GM06990 (cell line): ENCODE measurements at places on chromosomes 7 and 10.
A peak's percentile ranks its signal among the peaks of the same experiment; 100 is the strongest.

DNA sequence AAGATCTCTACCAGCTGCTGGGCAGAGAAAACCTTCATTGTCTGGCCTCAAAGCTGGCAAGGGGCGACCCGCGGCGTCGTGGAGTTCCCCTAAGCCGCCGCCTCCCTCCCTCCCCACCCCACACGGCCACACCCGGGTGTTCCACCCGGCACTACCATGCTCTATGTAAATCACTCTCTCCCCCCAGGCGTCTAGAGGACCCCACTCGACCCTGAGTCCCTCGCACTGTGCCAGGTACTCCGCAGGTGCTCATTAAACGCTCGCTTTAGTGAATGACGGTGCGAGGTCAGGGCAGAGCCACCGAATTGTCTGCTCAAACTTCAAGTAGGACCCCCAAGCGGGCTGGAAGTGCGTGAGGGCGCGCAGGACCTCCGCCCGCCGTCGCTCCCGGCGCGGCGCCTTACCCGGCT lies 628 bp downstream of the PARP12 start:
- DNase-seq, result peak; percentile 64

DNA sequence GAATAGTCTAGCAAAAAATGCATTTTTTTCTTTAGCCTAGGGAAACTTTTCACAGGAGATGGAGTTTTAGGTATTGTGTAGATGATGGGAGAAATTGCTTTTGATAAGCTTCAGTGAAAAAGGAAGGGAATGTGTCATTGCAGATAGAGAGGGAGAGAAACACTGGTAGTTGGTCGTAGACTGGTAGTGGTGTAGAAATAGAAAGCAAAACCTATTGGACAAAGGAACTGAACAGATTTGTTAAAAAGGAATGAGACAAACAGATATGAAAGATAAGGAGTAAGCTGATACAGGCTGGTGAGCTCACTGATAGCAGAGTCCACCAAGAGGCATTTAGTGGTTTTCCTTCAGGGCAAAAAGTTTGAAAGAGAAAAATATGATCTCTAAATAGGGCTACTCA lies 94.3 kb downstream of the ZEB1 start:
- DNase-seq, result no peak

GRCh38 chr7:17706275-17706674 lies 234.0 kb downstream of the SNX13 start:
- DNase-seq, result no peak

GRCh38 chr10:15168291-15168785 lies at the start of gene NMT2:
Gene NMT2 (minus strand): TSS chr10:15168693. CDS start chr10:15168612, 81 bp downstream.
- peak; percentile 87 for DNase-seq

DNA sequence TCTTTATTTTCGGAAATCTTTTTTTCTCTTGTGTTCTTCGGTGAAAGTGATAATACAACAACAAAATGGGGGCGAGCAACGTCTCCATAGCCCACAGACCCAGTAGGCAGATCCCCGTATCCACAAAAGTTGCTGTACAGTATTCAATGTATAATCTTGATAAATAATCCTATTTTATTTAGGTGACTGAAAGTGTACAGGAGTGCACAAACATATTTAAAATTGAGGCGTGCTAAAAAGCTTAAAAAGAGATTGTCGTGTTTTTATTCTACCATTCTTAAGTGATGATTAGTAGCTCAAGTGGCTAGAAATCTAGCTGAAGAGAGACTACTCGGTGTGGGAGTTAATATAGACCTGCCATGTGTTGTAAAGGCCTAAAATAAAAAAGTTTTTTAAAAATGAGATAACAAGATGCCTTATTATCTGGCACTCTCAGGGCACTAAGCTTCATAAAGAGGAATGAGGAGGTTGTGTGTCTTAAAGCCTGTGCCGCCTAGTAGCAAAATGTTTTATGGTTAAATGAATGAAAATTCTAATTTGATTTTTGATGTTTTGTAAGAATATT lies 1.6 kb downstream of the CAPZA2 start:
- DNase-seq, result no peak

GRCh38 chr10:70494536-70494935 lies 16.0 kb downstream of the PALD1 start:
- no peak for DNase-seq

DNA sequence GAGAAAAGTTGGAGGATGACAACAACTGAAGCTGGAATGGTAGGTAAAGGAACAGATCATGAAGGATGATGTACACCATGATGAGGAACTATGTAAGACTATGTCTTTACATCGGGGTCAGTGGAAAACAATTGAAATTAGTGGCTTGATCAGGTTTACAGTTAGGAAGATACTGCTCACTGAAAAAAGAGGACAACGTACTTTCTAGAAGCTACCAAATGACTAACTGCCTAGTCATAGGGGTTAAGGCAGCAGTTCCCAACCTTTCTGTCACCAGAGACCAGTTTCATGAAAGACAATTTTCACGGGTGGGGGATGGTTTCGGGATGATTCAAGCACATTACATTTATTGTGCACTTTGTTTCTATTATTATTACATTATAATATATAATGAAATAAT lies 91.6 kb upstream of the ANKRD1 start:
- no peak for DNase-seq

DNA sequence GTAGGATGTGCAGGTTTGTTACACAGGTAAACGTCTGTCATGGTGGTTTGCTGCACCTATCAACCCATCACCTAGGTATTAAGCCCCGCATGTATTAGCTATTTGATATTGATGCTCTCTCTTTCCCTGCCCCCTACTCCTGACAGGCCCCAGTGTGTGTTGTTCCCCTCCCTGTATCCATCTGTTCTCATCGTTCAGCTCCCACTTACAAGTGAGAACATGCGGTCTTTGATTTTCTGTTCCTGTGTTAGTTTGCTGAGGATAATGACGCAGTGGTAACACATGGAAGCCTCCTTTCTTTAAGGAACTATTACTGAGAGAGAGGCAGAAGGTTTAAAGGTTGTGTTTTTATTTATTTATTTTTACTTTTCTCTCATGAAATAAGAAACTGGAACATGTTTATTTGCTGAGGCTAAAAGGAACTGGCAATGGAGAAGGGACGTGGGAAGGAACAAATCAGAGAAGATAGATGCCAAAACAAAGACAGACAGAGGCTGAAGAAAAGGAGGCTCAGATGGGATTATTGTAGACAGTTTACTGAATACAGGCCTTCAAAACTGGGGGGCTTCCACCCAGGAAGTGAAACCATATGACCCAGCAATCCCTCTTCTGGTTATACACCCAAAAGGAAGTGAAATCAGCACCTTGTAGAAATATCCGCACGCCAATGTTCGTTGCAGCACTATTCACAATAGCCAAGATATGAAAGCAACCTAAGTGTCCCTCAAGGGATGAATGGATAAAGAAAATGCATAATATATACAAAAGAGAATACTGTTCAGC lies 556.3 kb downstream of the GRM8 start:
- DNase-seq, result no peak

DNA sequence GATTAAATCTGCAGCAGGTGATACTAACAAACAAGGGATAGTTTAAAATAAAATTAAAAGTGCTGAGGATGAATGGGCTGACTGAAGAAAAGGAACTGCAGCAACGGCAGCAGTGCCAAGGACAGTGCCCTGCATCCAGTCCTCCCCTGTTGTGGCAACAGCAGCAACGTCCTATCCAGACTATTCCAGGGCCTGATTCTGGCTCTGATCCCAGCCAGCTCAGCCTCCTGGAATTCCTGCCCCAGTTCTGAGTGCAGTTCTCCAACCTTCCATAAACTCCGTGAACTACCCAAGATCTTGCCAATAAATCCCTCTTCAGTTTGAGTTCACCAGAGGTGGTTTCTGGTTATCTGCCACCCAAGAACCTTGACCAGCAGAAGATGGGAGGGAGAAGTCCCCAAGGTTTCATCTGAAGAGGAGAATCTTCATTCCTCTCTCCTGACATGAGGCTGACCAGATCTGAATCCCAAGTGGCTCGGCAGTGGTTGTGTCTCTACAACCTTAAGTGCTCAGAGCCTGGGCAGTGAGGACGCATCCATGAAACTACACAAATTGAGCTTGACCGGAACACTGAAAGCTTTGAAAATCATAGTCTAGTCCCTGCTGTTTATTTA lies 115.8 kb downstream of the SORBS1 start:
- no peak for DNase-seq

- no peak for DNase-seq
Measured at GRCh38 chr7:6167587-6168476, 104.6 kb downstream of the CYTH3 start.

DNA sequence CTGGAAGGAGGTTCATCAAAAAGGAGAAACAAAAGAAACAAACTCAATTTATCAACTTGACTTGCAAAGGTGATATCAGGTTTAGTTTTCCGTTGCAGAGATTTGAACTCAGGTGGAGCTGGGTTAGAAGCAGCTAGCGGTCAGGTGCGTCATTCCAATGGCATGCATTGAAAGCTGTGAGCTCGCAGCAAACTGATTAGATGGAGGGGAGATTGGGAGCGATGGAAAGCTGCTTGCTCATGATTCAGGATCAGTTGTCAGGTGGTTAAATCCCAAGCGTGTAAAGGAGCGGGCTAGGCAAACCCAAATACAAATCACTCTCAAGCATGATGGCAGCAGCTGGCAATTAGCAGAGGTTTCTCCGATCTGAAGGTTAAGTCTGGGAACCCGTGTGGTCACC lies 49.3 kb upstream of the AFAP1L2 start:
- no peak for DNase-seq

GRCh38 chr10:71231206-71231605 lies 18.8 kb downstream of the UNC5B start:
- DNase-seq, result no peak

GRCh38 chr7:2257046-2257551 lies 15.1 kb downstream of the NUDT1 start:
- DNase-seq, result no peak

GRCh38 chr7:137943132-137943551 lies 58.7 kb downstream of the CREB3L2 start:
- no peak for DNase-seq

DNA sequence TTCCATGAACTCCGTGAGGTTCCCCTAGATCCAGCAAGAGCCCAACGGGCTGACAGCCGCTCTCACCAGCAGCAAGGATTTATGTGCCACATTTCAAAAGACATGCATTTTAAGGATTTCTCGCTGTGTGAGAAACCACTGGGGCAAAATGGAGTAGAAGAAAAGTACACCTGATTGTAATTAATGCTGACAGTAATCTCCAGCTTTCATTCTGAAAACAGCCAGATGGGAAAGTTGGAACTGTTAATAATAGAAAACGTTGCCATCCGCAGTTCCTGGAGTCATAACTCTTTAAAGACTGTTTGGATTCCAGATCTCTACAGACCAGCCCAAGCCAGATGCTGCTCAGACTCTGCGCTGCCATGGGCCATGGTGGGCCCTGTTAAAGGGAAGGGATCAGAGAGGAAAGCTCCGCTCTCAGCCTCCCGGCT lies 216.9 kb upstream of the GLI3 start:
- DNase-seq, result no peak

- DNase-seq, result no peak
Measured at GRCh38 chr10:11002916-11003315, 14.8 kb upstream of the CELF2 start.

DNA sequence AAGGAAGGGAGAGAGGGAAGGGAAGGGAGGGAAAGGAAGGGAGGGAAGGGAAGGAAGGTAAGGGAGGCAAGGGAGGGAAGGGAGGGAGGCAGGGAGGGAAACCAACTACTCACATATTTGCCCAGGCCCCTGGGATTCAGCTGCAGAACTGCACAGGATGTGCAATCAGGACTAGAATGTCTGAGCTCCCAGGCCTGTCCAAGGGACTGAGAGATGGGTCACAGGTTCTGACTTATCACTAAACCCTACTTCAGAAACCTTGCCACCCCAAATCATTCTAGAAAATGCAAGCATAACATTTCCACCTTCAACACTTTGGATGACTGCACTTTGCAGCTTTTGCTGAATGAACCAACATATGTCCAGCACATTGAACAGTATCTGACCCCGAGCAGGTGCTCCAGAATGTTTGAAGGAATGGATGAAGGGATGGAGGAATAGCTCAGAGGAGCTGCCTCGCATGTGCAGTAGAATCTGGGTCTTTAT lies 245.3 kb downstream of the KCNMA1 start:
- DNase-seq, result no peak

DNA sequence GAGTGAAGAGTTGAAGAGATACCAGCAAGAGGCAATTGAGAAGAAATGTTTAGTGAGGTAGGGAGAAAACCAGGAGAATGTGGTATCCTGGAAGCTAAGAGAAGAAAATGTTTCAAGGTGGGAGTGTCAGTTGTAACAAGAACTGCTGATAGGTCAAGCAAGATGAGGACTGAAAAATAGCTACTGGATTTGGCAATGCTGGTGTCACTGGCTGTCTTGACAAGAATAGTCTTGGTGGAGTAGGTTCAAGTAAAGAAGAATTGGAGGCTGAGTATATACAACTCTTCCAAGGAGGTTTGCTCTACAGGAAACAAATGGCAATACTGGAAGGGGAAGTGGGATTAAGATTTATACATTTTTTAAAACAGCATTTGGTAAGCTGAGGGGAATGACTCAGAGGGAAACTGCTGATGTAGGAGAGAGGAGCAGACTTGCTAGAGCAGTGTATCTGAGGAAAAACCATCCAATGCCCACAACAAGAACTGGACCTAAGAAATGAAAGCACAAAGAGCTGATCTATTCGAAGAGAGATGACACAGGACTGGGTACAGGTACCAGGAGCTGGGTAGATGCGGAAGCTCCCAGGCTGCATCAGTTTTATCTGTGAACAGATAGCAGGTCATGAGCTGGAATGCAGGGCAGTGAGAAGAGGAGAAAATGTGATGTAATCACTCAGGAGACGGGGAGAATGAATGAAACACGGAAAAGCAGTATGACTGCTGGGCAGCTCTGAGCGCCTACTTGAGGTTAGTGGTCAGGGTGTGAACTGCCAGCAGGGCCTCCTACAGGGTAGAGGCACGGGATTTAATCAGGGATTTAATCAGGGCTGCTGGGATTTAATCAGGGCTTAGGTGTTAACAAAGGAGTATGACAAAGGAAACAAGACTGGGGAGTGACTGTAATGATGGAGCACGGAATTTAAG lies 34.5 kb downstream of the FAM25A start:
- DNase-seq, result no peak

GRCh38 chr10:91690412-91690811 lies 57.5 kb upstream of the PPP1R3C start:
- DNase-seq, result no peak

DNA sequence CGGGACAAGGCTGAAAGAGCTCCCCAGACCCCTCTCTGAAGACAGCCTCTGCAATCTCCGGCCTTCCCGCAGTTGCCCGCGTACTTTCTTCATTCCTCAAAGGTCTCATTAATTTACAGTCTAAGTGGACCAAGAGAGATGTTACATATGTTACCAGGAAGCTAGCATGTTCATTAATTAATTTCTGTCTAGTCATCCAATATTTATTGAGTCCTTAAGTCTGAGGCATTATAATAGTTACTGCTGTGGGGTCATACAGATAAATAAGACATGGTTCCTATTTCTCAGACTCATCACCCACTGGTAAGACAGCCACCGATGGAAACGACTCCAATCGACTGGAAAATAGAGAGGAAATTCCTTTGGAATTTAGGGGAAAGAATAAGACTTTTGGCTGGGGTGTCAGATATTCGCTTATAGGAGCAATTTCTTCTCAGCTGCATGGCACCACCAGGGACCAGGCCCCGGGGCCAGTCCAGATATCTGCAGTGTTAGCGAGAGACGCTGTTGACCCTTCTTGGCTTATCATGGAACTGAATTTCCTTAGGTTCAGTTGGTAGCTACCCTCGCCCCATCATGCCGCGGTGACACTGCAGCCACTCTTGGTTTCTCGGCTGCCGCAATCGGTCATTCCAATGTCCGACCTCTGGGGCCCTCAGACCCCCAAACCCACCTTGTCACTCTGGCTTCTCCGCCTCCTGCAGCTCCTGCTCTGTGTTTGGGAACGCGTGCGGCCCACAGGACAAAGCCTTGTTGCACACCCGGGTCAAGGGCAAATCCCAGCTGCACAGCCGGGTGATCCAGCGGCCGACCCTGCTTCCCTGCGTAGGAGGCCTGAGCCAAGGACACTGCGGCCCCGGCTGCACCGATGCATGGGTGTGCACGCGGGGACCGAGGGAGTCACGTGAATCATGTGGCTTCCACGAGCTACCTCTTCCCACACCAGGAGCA lies 383.2 kb downstream of the DNAJB6 start:
- DNase-seq, result no peak
